Stimulated activated CD8-positive, alpha-beta memory T cell treated with anti-CD3 and anti-CD28 coated beads, Interleukin-4, amount 100 ng/mL, for 4 hours (primary cell): ENCODE measurements at places on chromosomes 3 and 15.

DNA sequence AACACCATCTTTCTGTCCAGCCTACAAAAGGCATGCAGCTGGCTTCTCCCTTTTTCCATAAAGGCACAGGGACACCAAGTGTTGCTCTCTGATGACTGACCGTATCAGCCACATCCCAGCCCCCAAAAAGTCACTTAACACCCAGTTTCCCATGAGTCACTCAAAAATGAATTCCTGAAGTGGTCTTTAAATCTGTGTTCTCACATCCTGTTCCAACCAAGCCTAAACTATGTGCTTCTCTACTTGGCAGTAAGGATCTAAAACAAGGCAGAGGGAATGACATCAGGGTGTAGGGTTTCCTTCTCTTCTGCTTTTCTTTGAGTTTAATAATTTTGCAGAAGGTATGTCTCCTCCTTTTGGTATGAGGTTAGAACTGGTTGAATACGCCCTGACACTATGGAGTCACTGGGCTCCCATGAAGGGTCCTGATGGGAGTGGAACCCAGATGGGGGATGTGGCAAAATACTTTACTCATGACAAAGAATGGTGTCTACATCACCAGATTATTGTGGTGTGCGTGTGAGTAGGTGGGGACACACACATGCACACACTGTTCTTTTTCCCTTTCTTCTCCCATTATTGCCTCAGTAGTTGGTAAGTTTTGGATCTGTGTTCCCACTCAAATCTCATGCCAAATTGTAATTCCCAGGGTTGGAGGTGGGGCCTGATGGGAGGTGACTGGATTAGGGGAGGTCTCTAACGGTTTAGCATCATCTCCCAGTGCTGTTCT lies 35.6 kb upstream of the CCK start:
- DNase-seq, result no peak

DNA sequence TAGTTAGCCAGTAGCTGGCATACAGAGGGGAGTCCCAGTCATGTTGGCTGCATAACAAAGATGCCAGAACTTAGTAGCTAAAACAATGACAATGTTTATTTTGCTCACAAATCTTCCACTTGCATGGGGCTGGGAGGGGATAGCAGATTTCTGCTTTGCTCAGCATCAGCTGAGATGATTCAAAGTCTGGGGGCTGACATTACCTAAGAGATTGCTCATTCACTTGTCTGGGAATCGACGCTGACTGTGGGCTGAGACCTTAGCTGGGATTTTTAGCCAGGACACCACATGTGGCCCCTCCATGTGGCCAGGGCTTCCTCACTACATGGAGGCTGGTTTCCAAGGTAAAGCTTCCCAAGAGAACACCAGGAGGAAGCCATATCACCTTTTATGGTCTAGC lies 12.7 kb upstream of the CFAP100 start:
- DNase-seq, result no peak

- DNase-seq, result no peak
These were observed 171.2 kb downstream of the POTEB3 start for GRCh38 chr15:21269121-21269520.

GRCh38 chr3:52507359-52507758 lies 12.2 kb downstream of the STAB1 start:
- DNase-seq, result no peak

DNA sequence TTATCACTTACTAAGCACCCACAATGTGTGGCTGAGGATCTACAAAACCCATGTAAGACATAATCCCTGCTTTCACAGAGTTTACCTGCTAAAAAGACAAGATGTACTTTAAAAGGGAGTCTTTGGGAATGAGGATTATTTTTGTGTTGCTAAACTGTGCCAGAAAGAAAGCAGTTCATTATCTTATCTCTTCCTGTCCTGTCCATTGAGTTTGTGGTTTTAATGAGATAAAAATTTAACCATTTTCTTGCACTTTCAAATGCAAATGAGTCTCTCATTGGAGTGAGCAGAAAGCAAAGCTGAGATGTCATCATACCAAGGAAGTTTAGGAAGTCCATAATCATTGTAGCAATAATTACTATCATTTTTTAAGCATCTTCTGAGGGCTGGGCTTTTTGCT lies 231.2 kb upstream of the ADAMTS9 start:
- no peak for DNase-seq

DNA sequence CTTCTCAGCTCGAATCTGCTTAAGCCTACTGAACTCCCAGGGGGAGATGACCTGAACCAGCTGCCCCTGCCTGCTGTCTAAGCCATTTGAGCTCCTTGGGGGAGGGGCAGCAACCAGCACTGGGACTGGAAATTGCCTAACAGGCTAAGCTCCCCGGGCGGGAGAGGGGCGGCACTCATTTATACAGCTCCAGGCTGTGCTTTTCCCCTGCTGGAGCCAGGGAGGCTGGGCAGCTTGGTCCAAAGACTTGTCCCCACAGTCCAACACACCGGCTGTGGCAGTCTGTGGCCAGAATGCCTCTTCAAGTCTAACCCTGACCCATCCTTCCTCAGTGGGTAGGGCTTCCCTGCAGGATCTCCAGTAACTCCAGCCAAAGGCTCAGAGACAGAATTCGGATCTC lies 1241.5 kb downstream of the ROBO2 start:
- DNase-seq, result no peak

DNA sequence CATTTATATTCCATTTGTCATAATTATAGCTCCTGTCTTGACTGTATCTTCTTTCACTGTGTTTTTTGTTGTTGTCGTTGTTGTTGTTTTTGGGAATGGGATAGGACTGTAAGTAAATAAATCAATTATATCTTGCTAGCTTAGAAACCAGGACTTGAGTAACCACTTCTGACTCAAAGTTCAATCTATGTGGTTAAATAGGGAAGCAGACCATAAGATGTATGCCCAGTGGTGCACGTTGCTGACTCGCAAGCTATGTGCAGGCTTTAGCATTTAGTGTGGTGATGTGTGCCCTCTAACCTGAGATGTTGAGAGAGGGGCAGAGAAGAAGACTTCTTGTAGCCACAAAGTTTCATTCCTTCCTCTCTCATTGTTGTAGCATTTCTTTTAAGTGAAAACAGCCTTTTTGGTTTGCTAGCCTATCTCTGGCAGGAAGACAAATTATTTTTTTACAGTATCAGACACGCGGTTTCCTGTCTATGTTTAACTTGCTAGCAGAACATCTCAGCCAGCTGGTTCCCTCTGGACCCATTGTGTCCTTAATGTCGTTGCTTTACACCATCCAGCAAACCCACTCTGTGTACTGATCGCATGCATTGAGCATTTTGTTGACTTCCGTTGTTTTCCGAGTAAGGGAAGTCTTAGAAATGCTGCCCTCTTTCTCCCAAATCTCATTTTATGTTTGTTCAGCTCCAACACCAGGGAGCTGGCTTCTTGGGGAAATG lies 52.1 kb downstream of the TGFBR2 start:
- DNase-seq, result no peak

DNA sequence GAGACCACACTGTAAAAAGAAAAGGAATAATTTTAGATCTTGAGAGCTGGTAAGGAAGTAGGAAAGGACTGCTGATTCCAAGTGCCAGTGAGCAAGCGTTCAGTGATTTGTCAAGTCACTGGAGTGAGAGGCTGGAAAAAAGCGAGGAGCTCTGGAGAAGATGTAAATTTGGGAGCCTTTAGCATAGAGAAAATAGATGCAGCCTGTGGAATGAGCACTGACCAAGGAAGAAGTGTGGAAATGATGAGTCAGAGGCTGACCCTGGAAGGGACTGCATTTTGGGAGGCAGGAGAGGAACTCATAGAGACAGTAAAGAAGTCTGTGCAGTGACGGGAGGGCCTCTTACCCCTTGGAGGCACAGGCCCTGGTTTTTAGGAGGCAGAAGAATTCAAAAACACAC lies 17.1 kb upstream of the ABTB1 start:
- DNase-seq, result no peak

DNA sequence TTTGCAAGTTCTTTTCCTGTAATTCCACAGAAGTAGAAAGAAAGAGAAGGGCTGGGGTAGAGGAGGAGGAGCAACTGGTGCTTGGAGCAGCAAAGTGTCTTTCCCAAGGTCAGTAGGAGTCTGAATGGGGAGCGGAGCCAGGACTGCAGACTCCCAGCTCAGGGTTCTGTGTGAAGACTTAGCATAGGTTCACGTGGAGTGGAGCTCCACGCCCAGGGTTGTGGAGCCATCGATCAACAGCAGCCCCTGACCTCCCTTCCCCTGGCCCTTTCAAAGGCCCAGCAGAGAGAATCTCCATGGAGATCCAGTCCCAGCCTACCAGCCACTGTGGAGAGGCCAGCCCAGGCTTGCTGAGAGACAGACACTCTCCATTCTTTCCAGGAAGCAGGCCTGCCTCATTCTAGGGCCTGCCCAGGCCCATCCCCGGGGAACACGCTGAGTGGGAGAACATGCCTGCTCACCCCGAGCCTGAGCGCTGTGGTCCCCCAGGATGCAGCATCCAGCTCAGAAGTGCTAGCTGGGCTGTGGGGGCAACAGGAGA lies 62.1 kb downstream of the CORO2B start:
- no peak for DNase-seq

GRCh38 chr3:113560831-113561623 lies 28.7 kb downstream of the SIDT1 start:
- DNase-seq, result no peak

GRCh38 chr15:62647843-62648505 lies 394.6 kb upstream of the TPM1 start:
- DNase-seq, result no peak

- DNase-seq, result no peak
These were observed 1.8 kb upstream of the SLC38A3 start for GRCh38 chr3:50203113-50203808.
